ENCODE measurements at places on chromosomes 2 and 18.

DNA sequence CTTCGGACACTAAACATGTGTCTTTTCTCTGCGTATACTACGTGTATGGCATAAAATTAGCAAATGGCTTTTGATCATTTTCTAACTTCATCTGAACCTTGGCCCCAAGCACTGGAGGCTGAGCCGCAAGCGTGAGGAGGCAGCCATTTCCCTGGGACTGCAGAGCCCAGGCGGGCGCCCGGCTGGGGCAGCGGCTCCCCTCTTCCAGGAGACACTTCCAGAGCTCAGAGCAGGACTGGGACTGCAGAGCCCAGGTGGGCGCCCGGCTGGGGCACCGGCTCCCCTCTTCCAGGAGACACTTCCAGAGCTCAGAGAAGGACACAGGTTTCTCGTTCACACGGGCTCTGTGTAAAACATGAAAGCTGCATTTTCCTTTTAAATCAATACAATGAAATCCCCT, 484.1 kb upstream of the SALL3 start:
- no peak for DNase-seq

GRCh38 chr18:7821784-7822183, 254.7 kb downstream of the PTPRM start:
- no peak for DNase-seq

GRCh38 chr2:8202132-8202531, 479.7 kb upstream of the ID2 start:
- DNase-seq = no peak

- no peak for DNase-seq
Measured at GRCh38 chr2:231222318-231223000, 24.0 kb downstream of the ARMC9 start.

- DNase-seq = peak; percentile 22
Measured at GRCh38 chr2:172806493-172806892, 70.8 kb downstream of the RAPGEF4 start.

DNA sequence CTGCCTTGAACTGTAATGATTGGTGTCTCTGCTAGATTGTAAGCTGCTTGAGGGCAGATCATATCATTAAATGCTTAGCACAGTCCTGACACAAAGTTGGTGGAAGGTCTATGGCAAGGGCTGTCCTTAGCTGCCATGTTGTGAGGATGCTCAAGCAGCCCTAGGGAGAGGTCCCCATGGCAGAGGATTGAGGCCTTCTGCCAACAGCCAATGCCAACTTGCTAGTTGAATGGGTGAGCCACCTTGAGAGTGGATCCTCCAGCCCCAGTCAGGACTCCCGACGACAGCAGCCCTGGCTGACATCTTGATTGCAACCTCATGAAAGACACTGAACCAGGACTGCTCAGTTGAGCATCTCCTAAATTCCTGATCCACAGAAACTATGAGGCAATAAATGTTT, 115.3 kb upstream of the SMAD2 start:
- no peak for DNase-seq

DNA sequence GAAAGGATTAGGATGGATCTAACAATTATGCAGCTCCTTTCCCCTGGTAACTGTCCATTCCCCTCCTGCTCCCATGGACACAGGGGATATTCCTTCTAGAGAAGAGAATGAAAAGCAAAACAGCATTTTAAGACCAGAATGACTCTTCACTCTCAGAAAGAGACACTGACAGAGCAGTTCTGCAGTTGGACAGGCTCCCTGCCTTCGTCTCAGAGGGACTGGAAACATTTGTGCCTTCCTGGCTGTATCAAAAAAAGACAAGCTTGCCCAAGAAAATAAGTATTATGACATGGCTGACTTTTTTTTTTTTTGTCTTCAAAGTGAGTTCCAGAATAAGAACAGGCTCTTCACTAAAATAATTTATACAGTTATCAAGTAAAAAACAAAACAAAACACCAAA, 9.5 kb downstream of the PID1 start:
- DNase-seq = no peak

GRCh38 chr2:221153226-221153625, 418.9 kb downstream of the EPHA4 start:
- no peak for DNase-seq

DNA sequence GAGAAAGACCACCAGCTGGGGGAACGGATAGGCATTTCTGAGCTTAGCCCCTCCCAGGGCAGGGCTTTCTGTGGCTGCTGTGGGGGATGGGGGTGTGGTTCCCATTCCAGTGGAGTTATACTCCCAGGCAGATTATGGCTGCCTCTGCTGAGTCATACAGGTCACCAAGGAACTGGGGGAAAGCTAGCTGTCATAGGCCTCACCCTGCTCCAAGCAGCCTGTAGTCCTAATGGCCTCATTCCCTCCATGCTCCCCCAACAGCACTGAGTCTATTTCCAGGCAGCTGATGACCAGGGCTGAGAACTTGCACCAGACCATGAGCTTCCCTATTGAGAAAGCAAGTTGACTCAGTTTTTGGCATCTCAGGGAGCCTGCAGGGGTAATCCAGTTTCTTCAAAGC, 87.1 kb downstream of the GPR39 start:
- no peak for DNase-seq

- DNase-seq = no peak
Measured at GRCh38 chr2:82224301-82224940, 1919.9 kb upstream of the LRRTM1 start.

DNA sequence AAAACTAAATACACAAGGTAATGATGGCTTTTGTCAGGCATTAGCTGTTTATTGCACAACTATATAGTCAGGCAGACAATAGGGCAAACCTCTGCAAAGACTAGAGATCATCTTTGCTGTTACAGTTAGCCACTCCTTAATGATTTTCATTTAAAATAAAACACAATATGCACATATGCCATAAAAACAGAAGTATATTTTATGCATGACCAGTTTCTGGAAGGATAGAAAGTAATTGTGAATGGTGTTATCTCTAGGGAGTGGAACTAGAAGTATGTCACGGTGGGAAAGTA, 102.0 kb downstream of the CHN1 start:
- no peak for DNase-seq

DNA sequence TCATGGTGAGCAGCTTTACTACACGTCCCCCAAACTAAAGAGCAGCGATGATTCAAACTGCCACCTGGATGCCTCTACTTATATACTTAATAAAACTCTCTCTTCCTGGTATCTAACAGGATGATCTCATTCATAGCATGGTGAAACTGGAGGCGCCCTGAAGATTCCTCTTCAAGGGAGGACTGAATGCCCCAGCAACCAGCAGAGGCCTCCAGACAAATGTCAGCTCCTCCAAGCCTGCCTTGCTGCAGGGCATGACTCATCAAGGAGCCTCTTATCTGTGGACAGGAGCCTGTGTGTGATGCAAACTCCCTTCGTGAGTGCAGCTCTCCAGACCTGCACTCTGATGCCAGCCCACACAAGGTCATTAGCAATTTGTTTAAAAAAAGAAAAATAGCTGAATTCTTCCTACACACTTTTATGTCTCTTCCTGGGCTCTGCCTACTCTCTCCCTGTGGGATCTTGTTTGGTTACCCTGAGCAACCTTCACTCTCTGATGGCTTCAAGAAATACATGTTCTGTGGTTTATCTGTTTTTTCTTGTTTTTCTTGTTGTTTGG, 30.2 kb downstream of the LONRF2 start:
- peak; percentile 71 for DNase-seq

DNA sequence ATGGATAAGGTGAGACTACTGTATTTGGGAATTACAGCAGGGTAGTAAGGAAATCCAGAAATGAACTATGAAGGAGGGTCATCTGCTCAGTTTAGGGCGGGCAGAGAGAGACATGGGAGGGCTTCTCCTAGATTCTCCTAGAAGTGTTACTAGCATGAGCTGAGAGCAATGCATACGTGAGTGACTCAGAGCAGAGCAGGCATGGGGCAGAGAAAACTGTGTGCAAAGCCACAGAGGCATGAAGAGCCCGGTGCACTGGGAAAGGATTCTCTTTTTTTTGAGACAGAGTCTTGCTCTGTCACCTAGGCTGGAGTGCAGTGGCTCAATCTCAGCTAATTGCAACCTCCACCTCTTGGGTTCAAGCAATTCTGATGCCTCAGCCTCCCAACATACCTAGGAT, 116.2 kb downstream of the SOCS6 start:
- no peak for DNase-seq

- DNase-seq = peak; percentile 61
Measured at GRCh38 chr2:20291106-20291564, 59.5 kb downstream of the PUM2 start.

DNA sequence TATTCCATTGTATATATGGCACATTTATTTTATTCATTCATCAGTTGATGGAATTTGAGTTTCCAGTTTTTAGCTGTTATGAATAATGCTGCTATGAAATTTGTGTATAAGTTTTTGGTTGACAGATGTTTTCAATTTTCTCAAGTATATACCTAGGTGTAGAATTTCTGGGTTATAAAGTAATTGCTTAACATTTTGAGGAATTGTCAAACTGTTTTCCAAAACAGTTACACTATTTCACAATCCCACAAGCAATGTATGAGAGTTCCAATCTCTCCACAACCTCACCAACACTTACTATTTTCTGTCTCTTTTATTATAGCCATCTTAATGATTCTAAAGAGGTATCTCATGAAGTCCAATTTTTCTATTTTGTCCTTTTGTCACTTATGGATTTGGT, 12.5 kb upstream of the WDSUB1 start:
- DNase-seq = no peak

DNA sequence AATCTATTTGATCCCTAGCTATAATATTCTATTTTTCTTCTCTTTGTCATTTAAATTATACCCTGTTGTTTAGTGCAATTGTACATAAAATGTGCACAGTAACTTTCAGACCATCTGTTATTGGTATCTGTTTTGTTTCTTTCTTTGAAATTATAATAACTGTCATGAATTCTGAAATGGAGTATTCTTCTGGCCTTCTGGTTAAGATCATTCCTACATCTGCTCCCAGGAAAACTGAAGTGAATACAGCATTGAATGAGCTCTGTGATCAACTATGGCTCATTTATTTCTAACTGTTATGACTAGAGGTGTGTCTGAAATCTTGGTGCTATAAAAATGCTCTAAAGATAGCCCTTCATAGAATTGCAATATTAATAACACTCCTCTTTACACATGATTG, 788.4 kb upstream of the TMEFF2 start:
- no peak for DNase-seq

- no peak for DNase-seq
Measured at GRCh38 chr2:179170901-179171300, 93.7 kb downstream of the SESTD1 start.

DNA sequence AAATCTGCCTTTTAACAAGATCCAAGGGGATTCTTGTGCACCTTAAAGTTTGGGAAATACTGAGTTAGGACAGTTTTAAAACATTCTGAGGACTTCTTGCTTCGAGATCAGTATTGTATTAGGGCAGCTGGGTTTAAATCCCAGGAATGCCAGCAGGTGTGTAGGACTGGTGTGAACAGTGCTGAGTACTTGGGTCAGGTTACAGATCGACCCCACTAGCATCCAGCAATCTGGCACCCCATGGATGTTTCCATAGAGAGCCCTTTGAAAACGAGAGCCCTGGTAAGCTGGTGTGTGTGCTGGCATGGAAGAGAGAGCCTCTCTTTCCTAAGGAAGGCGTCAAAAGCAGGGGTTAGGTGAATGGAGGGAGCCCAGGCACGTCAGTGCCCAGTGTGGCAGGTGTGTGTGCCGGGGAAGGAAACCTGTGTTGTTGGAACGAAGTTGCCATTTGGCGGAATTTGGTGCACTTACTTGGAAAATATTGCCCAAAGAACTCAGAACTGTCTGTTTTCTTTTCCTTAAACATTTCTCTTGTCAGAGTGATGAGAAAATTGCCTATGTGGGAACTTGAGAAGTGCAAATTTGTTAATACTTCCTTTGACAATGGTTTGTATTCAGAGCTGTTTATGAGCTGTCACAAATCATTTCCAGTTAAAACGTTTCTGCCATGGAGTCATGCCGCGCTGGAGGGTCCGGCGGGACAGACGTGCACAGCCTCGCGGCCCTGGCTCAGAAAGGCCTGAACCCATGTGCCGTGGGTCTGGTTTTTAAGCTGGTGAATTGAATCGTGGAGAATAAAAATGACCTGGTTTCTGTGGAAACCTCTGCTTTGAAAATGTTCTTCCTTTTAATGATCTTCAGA, 38.1 kb downstream of the LDLRAD4 start:
- DNase-seq = no peak

GRCh38 chr2:122261911-122262310, 506.5 kb downstream of the TSN start:
- no peak for DNase-seq

DNA sequence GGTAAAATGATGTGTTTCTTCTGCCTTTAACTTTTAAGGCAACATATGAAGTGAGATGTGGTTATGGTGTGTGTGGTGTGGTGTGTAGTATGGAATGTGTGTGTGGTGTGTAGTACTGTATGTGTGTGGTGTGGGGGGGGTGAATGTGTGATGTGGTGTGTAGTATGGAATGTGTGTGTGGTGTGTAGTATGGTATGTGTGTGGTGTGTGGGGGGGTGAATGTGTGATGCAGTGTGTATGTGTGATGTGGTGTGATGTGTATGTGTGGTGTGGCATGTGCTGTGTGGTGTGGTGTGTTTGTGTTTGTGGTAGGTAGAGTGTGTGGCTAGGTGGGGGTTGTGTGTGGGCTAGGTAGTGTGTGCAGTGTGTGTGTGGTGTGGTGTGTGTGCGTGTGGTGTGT, 17.2 kb upstream of the ARL4C start:
- no peak for DNase-seq

DNA sequence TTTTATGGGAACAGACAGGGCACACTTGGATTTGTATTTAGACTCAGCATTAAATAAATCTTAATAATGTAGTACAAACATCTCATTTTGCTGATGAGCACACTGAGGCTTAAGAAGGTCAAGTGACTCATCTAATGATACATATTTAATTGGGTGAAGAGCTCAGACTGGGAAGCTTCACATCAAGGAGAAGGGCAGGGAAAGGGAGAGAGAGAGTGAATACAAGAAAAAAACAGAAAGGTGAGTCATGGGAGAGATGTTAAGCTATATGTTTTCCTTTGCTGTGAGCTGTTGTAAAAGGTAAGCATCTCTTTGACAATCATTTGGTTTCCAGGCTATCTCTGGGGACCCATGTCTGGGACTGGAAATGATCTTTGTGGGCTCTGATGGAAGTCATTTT, 277.8 kb downstream of the SETBP1 start:
- no peak for DNase-seq

DNA sequence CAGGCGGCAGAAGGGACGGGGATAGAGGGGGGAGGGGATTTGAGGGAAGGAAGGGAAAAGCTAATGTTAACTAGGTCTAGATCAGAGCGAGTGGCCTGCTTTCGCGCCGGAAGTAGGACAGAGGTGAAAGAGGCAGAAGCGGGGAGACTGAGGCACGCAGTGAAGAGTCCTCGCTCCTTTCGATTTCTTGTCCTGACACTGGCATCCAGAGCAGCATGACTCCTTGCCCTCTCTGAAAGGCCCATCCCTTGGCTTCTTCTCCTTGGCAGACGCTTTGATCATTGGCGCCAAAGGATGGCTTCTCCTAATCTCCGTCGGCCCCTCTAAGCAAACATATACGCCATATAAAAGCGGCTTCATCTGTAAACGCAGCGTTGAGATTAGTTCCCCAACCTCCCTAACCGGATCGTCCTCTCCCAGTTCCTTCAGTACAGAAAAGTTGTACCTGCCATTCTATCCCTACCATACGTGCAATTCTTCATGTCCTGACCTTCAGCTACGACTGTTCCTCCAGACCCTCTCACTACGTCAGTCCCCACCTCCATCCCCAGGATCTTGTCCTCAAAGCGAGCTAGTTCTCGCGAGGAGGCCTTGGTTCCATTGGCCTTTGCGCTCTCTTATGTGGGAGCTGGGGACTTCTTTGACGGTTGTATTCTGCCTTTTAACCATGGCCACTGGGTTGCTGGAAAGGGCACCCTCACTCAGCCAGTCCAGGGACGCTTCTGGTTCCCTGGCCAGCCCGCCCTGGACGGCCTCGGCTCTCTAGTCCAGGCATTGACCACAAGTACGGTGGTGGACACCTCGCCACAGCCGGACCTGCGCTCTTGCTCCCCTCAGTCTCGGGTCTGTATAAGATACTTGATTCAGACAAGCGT, 857 bp upstream of the NEUROD1 start:
- DNase-seq = no peak
